Pancreas (tissue), 10 donors: ENCODE measurements at places on chromosomes 5 and 9. TPM values are rescaled to one million over a fixed set of nuclear protein-coding genes. Genes with fewer than 3 reads are reported as not detected.

DNA sequence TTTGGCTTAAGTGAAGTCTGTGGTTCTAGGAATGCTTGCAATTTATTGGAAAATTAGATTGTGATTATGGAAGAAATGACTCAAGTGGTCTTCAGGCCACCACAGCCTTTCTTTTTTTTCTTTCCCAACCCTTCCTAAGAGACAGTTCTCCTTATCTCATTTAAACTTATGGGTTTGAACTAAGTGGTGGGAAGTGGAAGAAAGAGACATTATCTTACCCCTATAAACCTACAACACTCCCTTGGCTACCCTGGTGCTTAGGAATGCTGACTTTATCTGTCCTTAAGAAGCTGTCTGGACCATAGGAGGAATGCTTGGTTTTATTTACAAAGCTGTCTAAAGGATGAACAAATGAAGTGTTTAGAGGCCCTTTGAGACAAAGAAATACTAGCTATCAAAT is 5.1 kb upstream of the ERAP1 start:
- H3K27ac ChIP-seq, result no peak overlapping the region
- no peaks in the 10 kb centered on the region for H3K27me3 ChIP-seq
- DNase-seq, result no peak
- H3K36me3 ChIP-seq, result no peaks in the 10 kb centered on the region
- H3K4me3 ChIP-seq, result no peak overlapping the region

- no peak overlapping the region for H3K27ac ChIP-seq
- no peaks in the 10 kb centered on the region for H3K27me3 ChIP-seq
- no peaks in the 10 kb centered on the region for H3K36me3 ChIP-seq
- DNase-seq, result no peak
- no peaks in the 10 kb centered on the region for H3K4me1 ChIP-seq
Observed at GRCh38 chr5:66561256-66561990, 34.8 kb upstream of the MAST4 start.

DNA sequence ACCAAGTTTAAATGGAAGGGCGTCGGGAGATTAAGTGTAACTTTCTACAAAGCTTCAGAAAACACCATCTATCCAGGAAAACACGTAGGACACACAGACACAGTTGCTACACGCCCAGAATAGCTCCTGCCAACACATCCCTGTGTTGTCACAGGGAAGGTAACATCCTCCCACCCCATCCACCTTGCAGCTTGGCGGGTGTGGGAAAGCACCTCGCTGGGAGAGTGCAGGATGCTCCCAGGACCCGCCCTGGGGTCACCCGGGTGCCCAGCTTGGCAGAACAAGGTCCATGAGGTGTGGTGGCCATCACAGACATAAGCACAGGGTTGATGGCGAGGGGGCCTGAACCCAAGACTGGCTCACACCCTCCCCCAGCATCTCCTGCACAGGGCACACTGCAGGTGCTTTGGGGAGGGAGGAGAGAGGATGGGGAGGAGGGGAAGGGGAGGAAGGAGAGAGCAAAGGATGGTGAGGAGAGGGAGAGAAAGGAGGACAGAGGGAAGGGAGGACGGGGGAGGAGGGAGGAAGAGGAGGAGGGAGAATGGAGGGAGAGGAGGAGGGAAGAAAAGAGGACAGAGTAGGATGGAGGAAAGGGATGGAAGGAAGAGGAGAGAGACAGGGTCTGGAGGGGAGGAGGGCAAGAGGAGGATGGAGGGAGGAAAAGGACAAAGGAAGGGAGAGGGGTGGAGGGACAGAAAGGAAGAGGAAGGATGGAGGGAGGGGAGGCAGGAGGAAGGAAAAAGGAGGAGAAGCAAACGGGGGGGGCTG is 37.2 kb downstream of the GOLM1 start:
- H3K27me3 ChIP-seq, result no peaks in the 10 kb centered on the region
- no peaks in the 10 kb centered on the region for H3K36me3 ChIP-seq
- no peak overlapping the region for H3K4me3 ChIP-seq
- DNase-seq, result no peak

Gene FRRS1L
- total RNA-seq, result 0.97 TPM

Gene PCDHGB6
- total RNA-seq, result 3.2 TPM

Gene MSX2
- 0.23 TPM for total RNA-seq
